ENCODE measurements at places on chromosomes 6 and 20. TPM values are rescaled to one million over a fixed set of nuclear protein-coding genes. Genes with fewer than 3 reads are reported as not detected.

DNA sequence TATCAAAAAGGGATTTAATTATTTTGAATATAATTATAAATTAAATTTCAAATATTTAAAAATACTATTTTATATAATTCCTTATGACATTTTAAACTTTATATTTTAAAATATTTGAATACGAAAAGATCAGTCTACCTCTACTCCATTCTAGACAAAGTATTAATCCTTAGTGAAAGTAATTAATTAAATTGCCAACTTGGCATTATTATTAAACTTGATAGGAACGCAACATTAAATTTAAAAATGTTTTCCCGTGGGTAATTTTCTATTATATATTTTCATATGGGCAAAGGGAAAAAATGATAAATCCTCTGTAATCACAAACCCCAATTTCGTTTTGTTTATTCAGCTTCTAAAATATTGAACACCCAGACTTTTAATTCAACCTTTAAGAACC lies 8.4 kb upstream of the FHL5 start:
- peaks cover 65% of the 10 kb centered on the region for H3K36me3 ChIP-seq
- no peak for DNase-seq
- H3K27me3 ChIP-seq = no peaks in the 10 kb centered on the region
- H3K4me3 ChIP-seq = no peak overlapping the region

- H3K4me3 ChIP-seq = no peak overlapping the region
- H3K27me3 ChIP-seq = no peaks in the 10 kb centered on the region
- no peaks in the 10 kb centered on the region for H3K36me3 ChIP-seq
- no peak for DNase-seq
- no peaks in the 10 kb centered on the region for H3K4me1 ChIP-seq
- H3K27ac ChIP-seq = no peak overlapping the region
These were observed 397.8 kb downstream of the LAMA2 start for GRCh38 chr6:129280749-129281148.

DNA sequence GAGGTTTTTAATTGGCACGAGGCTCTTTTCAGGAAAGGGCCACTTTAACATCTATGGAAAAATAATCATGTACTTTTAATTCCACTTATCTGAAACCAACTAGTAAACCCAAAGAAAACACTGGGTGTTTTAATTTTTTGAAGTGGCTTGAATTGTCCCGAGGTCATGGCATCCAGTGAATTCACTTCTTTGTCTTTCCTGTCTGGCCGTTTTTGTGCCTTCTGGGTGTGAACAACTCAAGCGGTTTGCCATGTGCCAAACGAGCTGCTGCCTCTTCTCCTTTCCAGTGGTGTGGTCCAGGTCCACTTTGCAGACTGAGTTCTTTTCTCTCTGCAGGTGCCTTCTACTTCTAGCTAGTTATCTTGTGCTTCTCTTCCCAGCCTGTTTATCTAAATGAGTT lies 117.5 kb downstream of the PLCB4 start:
- no peak overlapping the region for H3K27ac ChIP-seq
- no peak for DNase-seq
- H3K4me1 ChIP-seq = no peaks in the 10 kb centered on the region
- no peaks in the 10 kb centered on the region for H3K36me3 ChIP-seq
- no peak overlapping the region for H3K4me3 ChIP-seq

Gene STK38
- total RNA-seq = 101 TPM

Gene PBOV1
- not detected for total RNA-seq

GRCh38 chr6:122647765-122648164 lies 37.6 kb downstream of the PKIB start:
- H3K4me3 ChIP-seq = no peak overlapping the region
- H3K27ac ChIP-seq = no peak overlapping the region
- H3K4me1 ChIP-seq = no peaks in the 10 kb centered on the region
- no peak for DNase-seq

GRCh38 chr6:107642095-107642860 lies 152.4 kb downstream of the SOBP start:
- no peaks in the 10 kb centered on the region for H3K36me3 ChIP-seq
- DNase-seq = no peak
- H3K4me1 ChIP-seq = peaks cover 8% of the 10 kb centered on the region
- no peak overlapping the region for H3K27ac ChIP-seq

DNA sequence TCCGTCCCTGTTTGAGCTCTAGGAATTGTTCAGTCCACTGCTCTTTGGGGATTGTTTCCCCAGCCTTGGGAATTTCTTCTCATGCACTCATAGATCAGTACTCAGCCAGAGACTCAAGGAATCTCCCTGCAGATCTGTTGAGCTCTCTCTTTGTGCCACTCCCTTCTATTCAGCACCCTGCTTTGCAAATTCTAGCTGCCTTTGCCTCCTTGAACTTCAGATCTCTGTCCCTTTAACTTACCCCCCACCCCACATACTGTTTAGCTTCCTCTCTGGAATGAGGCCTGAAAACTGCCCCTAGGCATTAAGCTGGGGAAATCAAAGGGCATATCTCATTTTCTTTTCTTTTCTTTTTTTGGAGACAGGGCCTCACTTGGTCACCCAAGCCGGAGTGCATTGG lies 30.5 kb downstream of the QRSL1 start:
- no peak for DNase-seq
- H3K4me3 ChIP-seq = no peak overlapping the region
- H3K27me3 ChIP-seq = no peaks in the 10 kb centered on the region
- H3K27ac ChIP-seq = no peak overlapping the region
- peaks cover 6% of the 10 kb centered on the region for H3K36me3 ChIP-seq

Gene CLVS2
- not detected for total RNA-seq

Gene PROKR2
- not detected for total RNA-seq

- H3K4me3 ChIP-seq = no peak overlapping the region
- no peak for DNase-seq
- H3K4me1 ChIP-seq = no peaks in the 10 kb centered on the region
- no peak overlapping the region for H3K27ac ChIP-seq
- no peaks in the 10 kb centered on the region for H3K36me3 ChIP-seq
These were observed 172.0 kb downstream of the COL9A1 start for GRCh38 chr6:70130865-70131264.

DNA sequence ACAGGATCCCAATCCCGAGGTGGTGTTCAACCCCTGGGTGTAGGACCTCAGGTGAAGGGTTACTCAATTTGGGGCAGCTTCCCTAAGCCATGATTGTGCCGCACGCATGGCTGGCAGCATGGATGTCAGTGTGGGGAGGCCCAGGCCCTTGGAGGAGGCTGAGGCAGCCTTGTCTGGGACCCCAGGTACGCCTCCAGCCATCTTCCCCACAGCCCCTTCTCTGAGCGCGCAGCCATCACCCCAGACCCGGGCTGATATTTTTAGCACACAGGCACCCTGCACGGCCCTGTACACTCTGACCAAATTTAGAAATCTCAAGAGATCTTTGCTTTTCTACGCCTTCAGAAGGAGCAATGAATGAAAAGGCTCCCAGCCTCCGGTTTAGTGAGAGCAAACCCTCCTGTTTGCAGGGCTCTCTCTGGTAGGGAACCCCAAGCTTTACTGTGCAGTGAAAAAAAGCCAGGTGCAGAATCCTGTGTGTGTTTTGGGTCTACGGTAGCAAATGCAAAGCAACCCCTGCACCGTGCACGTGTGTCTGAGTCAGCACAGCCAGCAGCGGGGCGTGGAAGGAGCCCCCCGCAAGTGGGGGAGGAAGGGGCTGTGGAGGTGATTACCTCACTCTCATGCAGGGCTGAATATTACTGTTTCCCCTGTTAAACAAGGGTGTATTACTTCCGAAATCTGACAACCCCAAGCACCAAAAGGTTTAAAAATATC lies 44.3 kb downstream of the CTCFL start:
- peak overlapping the region; percentile 61 for H3K27ac ChIP-seq
- peaks cover 15% of the 10 kb centered on the region for H3K4me1 ChIP-seq
- no peak for DNase-seq
- peaks cover 6% of the 10 kb centered on the region for H3K27me3 ChIP-seq
- no peaks in the 10 kb centered on the region for H3K36me3 ChIP-seq
- H3K4me3 ChIP-seq = no peak overlapping the region

Gene ARFGEF3
- 6.7 TPM for total RNA-seq

Gene C6orf58
- total RNA-seq = not detected

Gene HLA-DMA
- 1.4 TPM for total RNA-seq

DNA sequence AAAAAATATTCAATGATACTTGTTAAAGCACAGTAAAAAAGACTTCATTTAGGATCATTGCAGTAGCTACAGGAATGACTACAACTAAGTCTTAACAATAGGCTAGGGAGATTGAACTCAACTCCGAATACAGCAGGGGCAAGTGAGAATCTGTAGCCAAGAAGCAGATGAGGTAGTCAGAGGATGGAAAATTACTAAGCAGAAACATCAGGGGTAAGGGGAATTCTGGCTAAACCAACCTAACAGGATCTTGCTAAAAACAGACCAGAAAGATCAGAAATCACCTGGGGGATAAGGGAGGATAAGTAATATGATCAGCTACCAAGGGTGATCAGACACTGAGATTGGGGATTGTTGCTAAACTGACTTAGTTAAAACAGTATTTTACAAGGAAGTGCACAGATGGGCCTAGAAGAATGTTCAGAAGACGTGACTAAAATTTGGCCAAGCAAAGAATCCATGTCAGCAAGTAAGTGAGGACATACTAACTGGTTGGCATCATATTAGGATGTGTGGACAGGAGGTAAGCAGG lies 217.5 kb downstream of the TENT5A start:
- no peak for DNase-seq
- no peaks in the 10 kb centered on the region for H3K4me1 ChIP-seq
- H3K36me3 ChIP-seq = no peaks in the 10 kb centered on the region

Gene C6orf47
- total RNA-seq = 45.7 TPM

DNA sequence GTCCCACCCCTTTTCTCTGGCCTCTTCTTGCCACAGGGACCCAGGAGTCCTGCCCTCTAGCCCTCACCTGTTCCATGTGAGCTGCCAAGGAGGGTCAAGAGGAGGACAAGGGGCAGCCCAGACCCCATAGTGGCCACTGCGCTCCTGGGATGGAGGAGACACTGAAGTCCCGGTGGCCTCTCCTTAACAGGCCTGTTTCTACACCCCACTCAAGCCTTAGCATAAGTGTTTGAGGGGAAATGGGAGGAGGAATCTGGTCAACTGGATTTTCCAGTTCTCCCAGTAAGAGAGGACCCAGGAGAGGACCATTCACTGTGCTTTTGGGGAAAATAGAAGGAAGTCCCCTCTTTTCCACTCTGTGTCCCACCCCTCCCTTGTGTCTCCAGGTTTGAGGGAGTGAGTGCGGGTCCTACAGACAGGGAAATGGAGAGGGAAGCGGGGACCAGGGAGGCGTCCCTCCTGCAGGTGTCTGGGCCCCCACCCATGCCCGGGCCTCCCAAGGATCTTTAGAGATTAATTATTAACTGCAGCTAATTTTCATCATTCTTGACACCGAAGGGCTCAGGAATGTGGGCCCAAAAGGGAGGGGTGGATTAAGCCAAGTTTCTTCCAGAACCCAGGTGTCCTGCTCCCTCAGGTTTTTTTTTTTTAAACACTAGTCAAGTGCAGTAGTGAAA lies at the start of gene SFTA2:
SFTA2 (minus strand) TSS at position 202 of the 677 bp plus-strand sequence; CDS start at position 128, 74 bp downstream.
- DNase-seq = no peak
- H3K36me3 ChIP-seq = no peaks in the 10 kb centered on the region
- no peak within 1 kb of the TSS for H3K4me3 ChIP-seq
- H3K4me1 ChIP-seq = no peaks in the 10 kb centered on the region
- H3K27ac ChIP-seq = no peak within 1 kb of the TSS
- no peaks in the 10 kb centered on the region for H3K27me3 ChIP-seq
